SJSA1 (cell line): ENCODE measurements at places on chromosomes 7 and 10. TPM values are rescaled to one million over a fixed set of nuclear protein-coding genes. Genes with fewer than 3 reads are reported as not detected.

Gene ARHGEF5
- 0.13 and 0.29 TPM in 2 replicates for total RNA-seq

Gene AASS
- 14.4 and 18.7 TPM in 2 replicates for total RNA-seq

GRCh38 chr10:6473901-6474370, 106.1 kb downstream of the PRKCQ start:
- DNase-seq = peak; percentile 14
- no peaks in the 10 kb centered on the region for H3K27me3 ChIP-seq
- no peaks in the 10 kb centered on the region for H3K36me3 ChIP-seq
- 0 out of 2 replicates have a peak, but pooled peaks cover 4% of the 10 kb centered on the region for H3K4me1 ChIP-seq
- H3K27ac ChIP-seq = no peak overlapping the region
- H3K4me3 ChIP-seq = no peak overlapping the region

DNA sequence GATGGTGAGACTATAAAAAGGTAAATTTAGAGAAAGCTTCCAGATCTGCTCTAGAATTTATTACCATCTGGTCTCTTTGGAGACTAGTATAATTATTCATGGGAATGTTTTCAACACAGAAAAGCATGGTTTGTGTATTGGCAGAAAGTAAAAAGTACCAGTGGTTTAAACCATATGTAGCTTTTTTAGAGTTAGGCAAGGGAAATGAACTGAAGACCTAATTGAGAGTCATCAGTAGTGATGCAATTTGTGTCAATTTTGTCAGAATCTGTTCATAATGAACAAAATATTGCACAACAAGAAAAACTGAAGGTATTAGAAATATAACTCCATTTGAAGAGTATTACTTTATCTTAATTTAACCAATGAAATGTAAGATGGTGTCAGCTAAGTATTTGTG, 181.4 kb downstream of the ADK start:
- DNase-seq = no peak
- no peaks in the 10 kb centered on the region for H3K27me3 ChIP-seq
- H3K36me3 ChIP-seq = no peaks in the 10 kb centered on the region
- H3K4me1 ChIP-seq = peaks cover 6% of the 10 kb centered on the region
- no peak overlapping the region for H3K27ac ChIP-seq

DNA sequence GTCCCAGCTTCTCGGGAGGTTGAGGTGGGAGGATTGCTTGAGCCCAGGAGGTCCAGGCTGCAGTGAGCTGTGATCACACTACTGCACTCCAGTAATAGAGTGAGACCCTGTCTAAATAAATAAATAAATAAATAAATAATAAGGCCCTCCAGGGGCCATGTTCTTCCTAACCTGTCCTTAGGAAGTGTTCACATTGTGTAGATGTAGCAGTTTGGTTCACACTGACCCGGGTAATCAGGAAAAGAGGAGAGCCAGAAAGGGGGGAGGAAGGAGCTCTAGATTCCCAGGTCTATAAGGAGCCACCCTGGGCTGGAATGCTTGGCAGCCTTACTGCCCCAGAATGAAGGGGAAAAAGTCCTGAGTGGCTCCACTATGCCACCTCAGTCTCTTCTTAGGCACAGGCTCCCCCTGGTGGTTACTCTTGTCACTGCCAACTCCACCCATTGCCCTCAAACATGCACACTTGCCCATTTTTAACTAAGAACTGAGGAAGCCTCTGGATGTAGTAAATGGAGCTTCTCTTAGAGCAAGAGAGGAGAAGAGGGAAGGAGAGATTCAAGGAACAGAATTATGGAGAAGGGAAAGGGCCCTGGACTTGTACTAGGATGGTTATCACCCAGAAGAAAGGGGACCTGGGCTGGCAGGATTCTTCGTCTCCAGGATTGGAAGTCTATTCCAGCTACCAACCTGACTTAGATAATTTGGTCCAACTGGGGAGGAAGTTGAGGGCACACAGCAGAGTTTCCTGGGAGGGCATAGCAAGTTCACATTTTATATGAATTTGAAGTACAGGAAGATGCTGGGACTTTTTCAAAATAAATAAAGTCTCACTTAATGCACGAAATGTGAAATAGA, 7.8 kb downstream of the HPS6 start:
- H3K27me3 ChIP-seq = no peaks in the 10 kb centered on the region
- H3K27ac ChIP-seq = no peak overlapping the region
- no peak overlapping the region for H3K4me3 ChIP-seq
- peak; percentile 84 for DNase-seq

Gene LIPF
- not detected in 2 replicates for total RNA-seq

DNA sequence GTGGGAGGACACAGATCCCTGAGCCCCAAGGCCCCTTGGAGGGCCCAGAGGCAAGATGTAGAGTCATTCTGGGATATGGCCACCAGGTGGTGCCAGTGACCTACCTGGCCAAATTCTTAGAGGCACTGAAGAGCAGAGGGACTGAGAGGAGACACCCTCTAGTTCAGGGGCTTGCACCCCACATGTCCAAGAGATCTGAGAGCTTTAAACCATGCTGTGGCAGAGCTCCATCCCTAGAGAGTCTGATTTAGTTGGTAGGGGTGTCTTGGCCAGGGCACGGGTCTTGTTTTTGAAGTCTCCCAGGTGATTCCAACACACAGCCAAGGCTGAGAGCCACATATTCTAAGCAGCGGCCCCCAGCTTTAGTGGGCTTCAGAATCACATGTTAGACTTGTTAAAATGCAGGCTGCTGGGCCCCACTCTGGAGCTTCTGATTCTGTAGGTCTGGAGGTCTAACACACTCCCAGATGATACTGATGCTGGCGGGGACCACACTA, 52.5 kb downstream of the PRF1 start:
- H3K4me3 ChIP-seq = no peak overlapping the region
- H3K27me3 ChIP-seq = no peaks in the 10 kb centered on the region
- H3K36me3 ChIP-seq = no peaks in the 10 kb centered on the region
- H3K27ac ChIP-seq = no peak overlapping the region
- peak; percentile 65 for DNase-seq

GRCh38 chr7:94605031-94605430, 50.9 kb downstream of the SGCE start:
- H3K36me3 ChIP-seq = peaks cover 10% of the 10 kb centered on the region
- no peak overlapping the region for H3K4me3 ChIP-seq
- no peak for DNase-seq
- no peak overlapping the region for H3K27ac ChIP-seq

Gene TMEM225B
- total RNA-seq = 0.41 and 1.1 TPM in 2 replicates

GRCh38 chr10:21722209-21722608, 188.2 kb downstream of the MLLT10 start:
- peaks cover 6% of the 10 kb centered on the region; the same call in 1 of the 2 replicates for H3K36me3 ChIP-seq
- no peak for DNase-seq
- peak overlapping the region; percentile 81 for H3K27ac ChIP-seq
- no peaks in the 10 kb centered on the region for H3K27me3 ChIP-seq
- no peak overlapping the region for H3K4me3 ChIP-seq

- no peaks in the 10 kb centered on the region for H3K36me3 ChIP-seq
- H3K4me1 ChIP-seq = peaks cover 7% of the 10 kb centered on the region; the same call in 1 of the 2 replicates
- H3K27ac ChIP-seq = no peak overlapping the region
- no peak for DNase-seq
- peak overlapping the region; percentile 43; the same call in 1 of the 2 replicates for H3K4me3 ChIP-seq
These were observed 38.4 kb upstream of the PSAP start for GRCh38 chr10:71889388-71889987.

Gene HOXA2
- 0.47 and 2.3 TPM in 2 replicates for total RNA-seq

- 0 out of 2 replicates have a peak, but pooled peaks cover 2% of the 10 kb centered on the region for H3K27me3 ChIP-seq
- no peak overlapping the region for H3K4me3 ChIP-seq
- no peak for DNase-seq
- no peak overlapping the region for H3K27ac ChIP-seq
These were observed 133.5 kb upstream of the FEZF1 start for GRCh38 chr7:122438006-122438405.

Gene CYCS
- 144 and 170 TPM in 2 replicates for total RNA-seq

- H3K27me3 ChIP-seq = no peaks in the 10 kb centered on the region
- H3K27ac ChIP-seq = no peak overlapping the region
- DNase-seq = no peak
- no peak overlapping the region for H3K4me3 ChIP-seq
- H3K4me1 ChIP-seq = peaks cover 27% of the 10 kb centered on the region
These were observed 59.9 kb upstream of the DNAJB6 start for GRCh38 chr7:157276731-157277562.

DNA sequence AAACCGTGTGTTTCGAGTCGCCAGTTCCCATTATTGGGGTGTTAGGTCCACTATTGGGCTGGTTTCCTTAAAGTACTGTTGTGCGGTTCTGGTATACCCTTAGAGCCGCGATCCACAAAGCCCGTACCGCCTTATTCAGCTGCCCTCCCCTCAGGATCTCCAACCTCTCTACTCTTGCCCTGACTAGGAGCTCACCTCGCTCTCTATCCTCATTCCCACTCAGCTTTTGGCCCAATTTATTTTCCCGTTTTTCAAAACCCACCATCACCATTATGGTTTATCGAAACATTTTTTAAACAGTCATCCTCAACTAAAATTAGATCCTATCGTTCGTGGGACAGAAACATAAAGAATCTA, 461 bp upstream of the ETV1 start:
- no peaks in the 10 kb centered on the region for H3K36me3 ChIP-seq
- H3K27me3 ChIP-seq = no peaks in the 10 kb centered on the region
- H3K27ac ChIP-seq = peak overlapping the region; percentile 67
- DNase-seq = no peak

DNA sequence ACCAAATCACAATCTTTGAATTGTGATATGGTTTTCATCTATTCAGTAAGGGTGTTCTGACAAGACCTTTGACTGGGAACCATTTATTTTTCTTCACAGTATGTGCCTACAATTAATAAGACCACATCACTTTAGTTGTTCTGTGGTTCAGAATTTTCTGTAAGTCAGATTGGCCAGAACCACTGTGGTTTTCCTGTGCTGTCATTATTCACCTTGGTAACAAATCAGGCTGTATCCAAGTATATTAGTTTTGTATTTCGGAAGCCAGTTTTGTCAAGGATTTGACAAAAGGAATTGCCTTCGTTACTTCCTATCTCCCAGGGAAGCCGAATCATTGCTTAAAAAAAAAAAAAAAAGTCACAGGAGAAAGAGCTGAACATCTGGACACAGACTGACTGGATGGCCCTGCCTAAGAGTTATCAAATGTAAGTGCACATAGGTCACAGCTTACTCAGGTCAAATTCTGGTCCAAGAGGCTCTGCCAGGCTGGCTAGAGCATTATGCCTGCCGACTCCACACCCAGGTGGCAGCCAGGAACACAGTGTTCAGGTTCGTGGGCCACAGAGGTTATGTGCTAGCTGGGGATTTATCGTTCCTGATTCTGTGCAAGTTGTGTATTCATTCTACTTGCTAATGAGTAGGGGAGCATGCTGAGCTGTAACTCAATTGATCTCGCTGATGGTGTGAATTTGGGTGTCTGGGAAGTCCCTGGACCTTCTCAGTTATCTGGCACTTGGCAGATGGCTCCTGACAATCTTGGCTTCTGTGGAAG, 175.3 kb downstream of the JAZF1 start:
- no peak overlapping the region for H3K27ac ChIP-seq
- no peaks in the 10 kb centered on the region for H3K4me1 ChIP-seq
- H3K36me3 ChIP-seq = no peaks in the 10 kb centered on the region
- no peaks in the 10 kb centered on the region for H3K27me3 ChIP-seq
- no peak for DNase-seq
